ENCODE measurements at places on chromosomes 2 and 18. TPM values are rescaled to one million over a fixed set of nuclear protein-coding genes. Genes with fewer than 3 reads are reported as not detected.
A peak's percentile ranks its signal among the peaks of the same experiment; 100 is the strongest.

The SLC5A7 gene
- 0.26 TPM for total RNA-seq

The ANKRD30BL gene
- not detected for total RNA-seq

- H3K4me1 ChIP-seq = peaks cover 33% of the 10 kb centered on the region
- H3K4me3 ChIP-seq = no peak overlapping the region
- no peak for DNase-seq
Measured at GRCh38 chr18:32337347-32337746, 133.3 kb downstream of the GAREM1 start.

GRCh38 chr2:182866095-182866460, 359 bp downstream of the FRZB start:
- H3K27ac ChIP-seq = no peak overlapping the region
- H3K27me3 ChIP-seq = no peaks in the 10 kb centered on the region
- peak; percentile 12 for DNase-seq
- H3K36me3 ChIP-seq = no peaks in the 10 kb centered on the region

All from body of pancreas (tissue), 4 donors.